ENCODE measurements at places on chromosomes 2 and 18.
A peak's percentile ranks its signal among the peaks of the same experiment; 100 is the strongest.

DNA sequence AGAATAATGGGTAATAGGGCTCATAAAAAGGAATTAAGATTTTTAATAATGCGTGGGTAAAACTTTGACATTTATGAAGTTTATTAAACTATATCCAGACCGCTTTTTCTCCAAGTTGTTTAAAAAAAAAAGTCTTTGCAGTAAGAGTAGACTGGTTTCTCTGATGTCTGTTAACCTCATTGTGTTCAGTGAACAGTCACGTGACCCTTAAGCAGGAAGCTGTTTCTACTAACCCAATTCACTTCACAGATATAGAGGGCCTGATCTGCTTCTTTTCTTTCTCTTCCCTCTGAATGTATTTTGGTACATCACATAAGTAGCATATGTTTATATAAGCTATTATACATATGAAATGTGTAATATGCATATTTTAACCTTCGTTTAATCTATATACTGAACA, 1011.3 kb upstream of the CELF4 start:
- no peak for DNase-seq

DNA sequence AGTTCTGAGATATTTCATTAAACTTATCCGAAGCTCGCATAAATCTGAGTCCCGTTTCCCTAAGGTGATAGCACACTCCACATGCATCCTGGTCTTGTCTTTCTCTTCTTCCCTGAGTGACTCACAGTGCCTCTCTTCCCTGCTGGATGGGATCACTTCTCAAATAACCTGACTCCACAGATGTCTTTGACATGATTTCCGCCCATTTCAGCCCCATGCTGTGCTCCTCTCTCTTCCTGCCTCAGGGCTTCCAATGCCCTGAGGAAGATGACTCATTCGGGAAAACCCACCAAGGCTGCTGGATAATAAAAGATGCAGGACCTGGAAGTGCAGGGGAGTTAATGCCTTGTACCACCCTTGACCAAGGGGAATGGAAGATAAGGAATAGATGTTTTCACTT, 441.7 kb upstream of the SOX11 start:
- DNase-seq, result peak; percentile 97

GRCh38 chr18:69161383-69162028, 239.2 kb upstream of the DOK6 start:
- peak; percentile 22 for DNase-seq

DNA sequence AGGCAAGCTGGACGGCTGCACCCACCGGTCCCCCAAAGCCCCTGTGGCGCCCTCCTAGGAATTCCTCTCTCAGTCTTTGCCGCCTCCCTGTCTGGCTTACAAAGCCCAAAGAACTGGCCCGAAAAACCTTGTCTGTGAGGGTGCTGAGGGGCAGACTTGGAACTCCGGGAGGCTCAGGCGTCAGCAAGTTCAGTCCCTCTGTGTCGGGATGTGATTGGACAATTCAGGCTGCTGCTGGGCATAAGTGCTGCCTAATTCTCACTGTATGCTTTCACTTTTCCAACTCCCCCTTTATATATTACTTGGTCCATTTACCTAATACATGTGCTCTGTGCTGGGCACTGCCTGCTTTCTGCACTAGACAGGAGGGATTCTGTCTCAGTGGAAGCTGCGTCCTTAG, 20.3 kb upstream of the SH3RF3 start:
- DNase-seq, result no peak

GRCh38 chr2:169027234-169027633, 3.9 kb downstream of the ABCB11 start:
- DNase-seq, result no peak

DNA sequence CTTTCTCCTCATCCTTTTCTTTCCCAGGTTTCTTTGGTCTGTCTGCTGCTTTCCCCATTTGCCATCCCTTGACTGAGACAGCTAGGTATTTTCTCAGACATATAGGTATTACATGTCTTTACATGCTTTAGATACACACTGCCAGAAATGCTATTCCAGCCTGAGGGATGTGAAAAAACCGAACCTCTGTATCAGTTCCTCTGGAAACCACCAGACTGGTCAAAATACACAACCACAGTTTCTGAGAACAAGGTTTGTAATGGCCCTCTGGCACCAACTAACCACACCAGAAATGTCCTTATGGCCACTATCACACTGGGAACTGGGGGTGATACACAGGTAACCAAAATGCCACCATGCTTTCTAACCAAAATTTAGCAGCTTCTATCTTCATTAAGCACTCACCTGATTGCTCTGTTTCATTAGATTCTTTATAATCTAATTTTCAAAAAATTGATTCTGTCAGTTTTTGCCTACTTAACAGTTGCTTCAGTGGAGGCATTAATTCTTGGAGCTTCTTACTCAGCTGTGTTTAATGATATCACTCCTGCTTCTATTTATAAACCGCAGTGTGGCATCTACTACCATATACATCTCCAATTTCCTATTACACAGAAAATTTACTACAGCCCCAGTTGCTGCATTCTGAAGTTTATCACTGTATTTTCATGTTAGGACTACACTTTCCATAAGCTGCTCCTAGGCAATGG, 243.5 kb downstream of the WDPCP start:
- no peak for DNase-seq

DNA sequence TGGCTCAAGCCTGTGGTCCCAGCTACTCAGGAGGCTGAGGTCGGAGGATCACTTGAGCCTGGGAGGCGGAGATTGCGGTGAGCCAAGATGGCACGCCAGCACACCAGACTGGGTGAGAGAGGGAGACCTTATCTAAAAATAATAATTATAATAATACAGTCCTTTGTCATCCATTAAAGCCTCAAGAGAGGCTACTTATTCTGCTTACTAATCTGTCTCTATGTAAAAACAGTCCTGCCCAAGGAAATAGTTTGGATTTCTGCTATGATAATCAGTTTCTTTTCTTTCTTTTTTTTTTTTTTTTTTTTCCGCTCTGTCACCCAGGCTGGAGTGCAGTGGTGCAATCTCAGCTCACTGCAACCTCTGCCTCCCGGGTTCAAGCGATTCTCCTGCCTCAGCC, 228.3 kb downstream of the C1D start:
- no peak for DNase-seq

- peak; percentile 36 for DNase-seq
Measured at GRCh38 chr2:208426412-208427045, 19.9 kb downstream of the PTH2R start.

- DNase-seq, result no peak
Measured at GRCh38 chr2:156464106-156464505, 27.9 kb downstream of the GPD2 start.

GRCh38 chr2:348361-348916, 60.5 kb upstream of the ALKAL2 start:
- peak; percentile 46 for DNase-seq

DNA sequence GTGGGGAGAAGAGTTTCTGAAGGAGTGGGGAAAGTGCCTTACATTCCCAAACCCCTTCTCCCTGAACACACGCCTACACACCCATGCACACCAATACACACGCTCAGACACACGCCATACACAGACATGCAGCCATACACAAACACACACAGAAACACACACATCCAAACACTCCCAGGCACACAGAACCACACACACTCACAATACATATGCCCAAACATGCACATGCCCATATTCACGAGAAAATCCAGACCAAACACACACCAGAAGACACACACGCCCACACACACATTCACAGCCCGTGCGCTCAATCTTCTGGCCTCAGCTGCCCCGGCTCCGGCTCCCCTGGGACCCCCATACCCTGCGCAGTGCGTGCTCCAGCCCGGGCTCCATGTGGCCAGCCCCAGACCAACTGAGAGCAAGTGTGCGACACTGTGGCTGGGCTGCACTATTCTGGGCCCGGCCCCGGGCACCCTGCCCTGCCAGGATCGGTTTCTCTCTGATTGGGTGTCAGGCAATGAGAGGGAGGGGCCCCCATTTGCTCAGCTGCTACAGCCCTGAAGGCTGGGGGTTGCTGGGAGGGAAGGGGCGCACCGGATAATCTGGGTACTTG, at the start of gene PRKAG3:
TSS of gene PRKAG3 (minus strand) at position 426 of the 613 bp plus-strand sequence.
- DNase-seq, result no peak

- DNase-seq, result no peak
Measured at GRCh38 chr2:103254611-103255010, 492.8 kb downstream of the TMEM182 start.

GRCh38 chr2:206423147-206423546, 20.2 kb upstream of the ADAM23 start:
- DNase-seq, result peak; percentile 64

- DNase-seq, result no peak
Measured at GRCh38 chr2:207107131-207107530, 58.6 kb downstream of the KLF7 start.

- DNase-seq, result peak; percentile 72
Measured at GRCh38 chr2:37890893-37891495, 34.1 kb upstream of the RMDN2 start.

GRCh38 chr2:31255911-31256571, 22.1 kb downstream of the EHD3 start:
- peak; percentile 49 for DNase-seq

GRCh38 chr18:2223849-2224248, 347.5 kb downstream of the METTL4 start:
- DNase-seq, result peak; percentile 74

GRCh38 chr2:2134037-2134436, 197.0 kb downstream of the MYT1L start:
- no peak for DNase-seq

DNA sequence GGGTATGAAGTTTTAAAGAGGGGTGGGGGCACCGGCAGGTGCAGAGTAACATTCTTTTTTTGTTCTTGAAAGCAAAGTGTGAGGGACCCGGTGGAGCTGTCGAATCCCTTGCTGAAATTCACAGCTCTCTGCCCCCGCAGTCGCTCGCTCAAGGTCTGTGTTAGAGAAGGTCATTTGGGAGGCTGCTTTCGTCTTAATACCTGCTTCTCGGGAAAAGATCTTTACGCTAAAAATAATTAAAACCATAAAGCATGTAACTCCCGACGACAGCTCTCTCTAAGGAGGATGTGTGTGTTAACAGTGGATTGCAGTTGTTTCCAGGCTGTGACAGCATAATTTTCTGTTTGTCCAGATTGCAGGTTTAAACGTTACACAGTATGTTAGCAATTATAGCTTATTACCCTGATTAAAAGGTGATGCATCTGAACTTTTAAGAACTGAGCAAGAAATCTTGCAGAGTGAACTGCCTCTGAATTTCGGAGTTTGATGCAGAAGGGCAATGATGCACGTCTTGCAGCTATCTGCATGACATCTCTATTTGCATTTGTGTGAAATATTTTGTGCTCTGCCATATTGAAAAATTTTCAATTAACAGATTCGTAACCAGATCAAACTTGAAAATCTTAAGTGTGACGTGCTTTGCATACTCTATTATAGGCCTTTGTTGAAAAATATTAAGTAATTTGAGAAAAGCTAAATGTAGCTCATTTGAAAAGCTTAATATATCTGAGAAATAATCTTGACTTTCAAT, 954 bp downstream of the RAPGEF4 start:
- no peak for DNase-seq
